ENCODE measurements at places on chromosomes 3 and 15. TPM values are rescaled to one million over a fixed set of nuclear protein-coding genes. Genes with fewer than 3 reads are reported as not detected.

The ZNF609 gene
- 23.6 TPM for total RNA-seq

The CKMT1B gene
- total RNA-seq = 7.6 TPM

The CLDN16 gene
- total RNA-seq = 0.06 TPM

The KNG1 gene
- total RNA-seq = not detected

The SKOR1 gene
- total RNA-seq = 0.03 TPM

The LEKR1 gene
- 0.51 TPM for total RNA-seq

The CP gene
- total RNA-seq = 3.4 TPM

The AADACL2 gene
- total RNA-seq = not detected

The SMCO1 gene
- total RNA-seq = not detected

The CAPN3 gene
- not detected for total RNA-seq

The ADIPOQ gene
- not detected for total RNA-seq

The FBXO40 gene
- not detected for total RNA-seq

The CRYGS gene
- 0.49 TPM for total RNA-seq

The KCNMB3 gene
- total RNA-seq = 0.99 TPM

The TUSC7 gene
- total RNA-seq = not detected
